Foreskin keratinocyte (primary cell): ENCODE measurements at places on chromosomes 16 and 17. TPM values are rescaled to one million over a fixed set of nuclear protein-coding genes. Genes with fewer than 3 reads are reported as not detected.
A peak's percentile ranks its signal among the peaks of the same experiment; 100 is the strongest.

- DNase-seq, result no peak
Observed at GRCh38 chr17:44940768-44941167, 6.8 kb downstream of the KIF18B start.

- DNase-seq, result peak; percentile 18
Observed at GRCh38 chr17:29292071-29292991, 1.6 kb downstream of the NUFIP2 start.

GRCh38 chr16:30805370-30806169 is 18.6 kb upstream of the ZNF629 start:
- peak; percentile 32 for DNase-seq

DNA sequence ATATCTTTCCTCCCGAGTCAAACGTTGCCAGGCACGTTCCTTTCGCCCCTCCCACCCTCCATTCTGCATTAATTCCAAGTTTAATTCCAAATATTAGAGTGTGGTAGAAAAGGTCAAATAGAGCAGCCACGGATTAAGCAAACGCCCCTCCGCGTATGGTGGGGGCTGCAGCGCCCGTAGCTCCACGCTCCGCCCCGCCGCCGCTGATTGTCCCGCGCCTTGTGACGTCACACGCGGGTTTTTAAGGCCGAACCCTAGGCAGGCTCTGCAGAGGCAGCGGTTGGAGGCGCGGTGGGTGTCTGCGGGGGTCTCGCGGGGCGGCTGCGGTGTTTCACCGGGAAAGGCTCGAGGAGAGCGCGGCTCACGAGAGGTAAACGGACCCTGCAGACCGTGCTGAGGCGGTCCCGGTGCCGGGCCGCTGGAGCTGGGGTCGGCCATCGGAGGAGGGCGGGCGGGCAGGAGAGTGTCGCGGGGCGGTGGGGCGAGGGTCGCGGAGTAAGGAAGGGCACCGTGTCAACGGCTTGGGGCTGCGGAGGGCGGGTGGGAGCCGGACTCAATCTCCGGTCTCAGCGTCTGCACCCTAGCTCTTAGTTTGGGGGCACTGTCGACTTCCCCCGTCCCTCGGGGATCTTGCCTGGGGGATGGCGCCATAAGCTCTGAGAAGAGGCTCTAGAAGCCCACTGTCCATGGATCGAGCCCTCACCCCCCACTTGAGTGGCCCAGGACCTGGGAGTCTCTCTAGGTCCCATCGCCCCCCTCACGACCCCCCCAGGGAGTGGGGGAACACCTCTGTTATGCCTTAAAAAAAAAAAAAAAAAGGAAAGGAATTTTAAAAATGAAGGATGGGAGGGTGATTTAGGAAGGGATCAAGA is at the start of gene ARL4D:
Gene ARL4D (plus strand): TSS at position 270 of the 872 bp plus-strand sequence. CDS start 740 bp downstream, outside the sequence.
- DNase-seq, result no peak

DNA sequence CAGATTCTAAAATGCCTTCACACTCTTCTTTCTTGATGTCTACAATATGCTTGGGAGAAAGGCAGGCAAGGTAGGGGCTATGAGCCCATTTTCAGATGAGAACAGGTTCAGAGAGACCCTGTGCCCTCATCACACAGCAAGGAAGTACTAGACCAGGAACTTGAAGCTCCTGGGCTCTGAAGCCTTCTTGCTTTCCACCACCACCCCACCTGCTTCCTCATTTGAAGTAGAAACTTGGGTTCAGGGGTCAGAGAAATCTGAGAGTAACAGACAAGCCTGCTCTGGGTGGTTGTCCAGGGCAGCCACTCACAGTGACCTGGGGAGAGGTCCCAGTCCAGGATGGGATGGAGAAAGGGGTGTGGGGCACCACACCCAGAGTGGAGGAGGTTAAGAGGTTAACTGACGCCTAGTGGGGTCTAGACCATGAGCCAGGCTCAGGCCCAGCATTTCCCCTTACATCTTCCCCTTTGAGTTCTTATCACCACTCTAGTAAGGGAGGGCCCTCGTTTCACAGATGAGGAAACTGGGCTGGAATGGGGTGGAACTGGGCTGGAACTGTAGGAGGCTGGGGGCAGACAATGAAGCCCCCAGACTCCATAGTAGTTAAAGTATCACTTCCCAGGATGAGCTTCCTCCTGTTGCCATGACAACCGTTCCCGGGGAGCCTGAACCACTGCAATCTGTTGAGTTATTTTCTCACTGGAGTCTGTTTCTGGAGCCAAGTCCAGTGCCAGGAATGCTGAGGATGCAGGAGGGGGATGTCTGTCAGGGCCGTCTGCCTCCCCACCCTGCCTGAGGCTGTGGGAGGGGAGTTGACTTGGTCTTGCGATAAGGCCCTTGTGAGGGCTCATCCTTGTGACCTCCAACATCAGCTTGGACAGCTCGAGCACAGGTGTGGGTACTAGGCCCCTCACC is 16.2 kb upstream of the PHF12 start:
- no peak for DNase-seq

GRCh38 chr16:15950161-15950854 is 892 bp downstream of the ABCC1 start:
- DNase-seq, result peak; percentile 40

Gene HYDIN
- 0.27 and 0.39 TPM in 2 replicates for total RNA-seq

Gene FTO
- 65.7 and 67.3 TPM in 2 replicates for total RNA-seq
